GM12878 (cell line): ENCODE measurements at places on chromosomes 7 and 10. TPM values are rescaled to one million over a fixed set of nuclear protein-coding genes. Genes with fewer than 3 reads are reported as not detected.

The FBH1 gene
- polyA plus RNA-seq, result 67.4 and 70.2 TPM in 2 replicates

The CDC14C gene
- not detected in 2 replicates for polyA plus RNA-seq

The DOCK4 gene
- polyA plus RNA-seq, result 0.08 TPM in 1 of 2 replicates, not detected in the other

The TMEM140 gene
- 10.2 and 12.4 TPM in 2 replicates for polyA plus RNA-seq

The STEAP2 gene
- 0.81 and 1.5 TPM in 2 replicates for polyA plus RNA-seq

The SFTPD gene
- not detected in 2 replicates for polyA plus RNA-seq

The LRRC17 gene
- polyA plus RNA-seq, result not detected in 2 replicates

The TMEM270 gene
- polyA plus RNA-seq, result not detected in 2 replicates

The PGAM2 gene
- not detected in 2 replicates for polyA plus RNA-seq

The SMKR1 gene
- polyA plus RNA-seq, result 1.5 and 1.9 TPM in 2 replicates

The PALS2 gene
- 19.6 and 25.1 TPM in 2 replicates for polyA plus RNA-seq

The CTBP2 gene
- polyA plus RNA-seq, result 0.15 and 0.20 TPM in 2 replicates

The GRK5 gene
- 6.7 and 7.6 TPM in 2 replicates for polyA plus RNA-seq

The ZNF212 gene
- 9.2 and 9.6 TPM in 2 replicates for polyA plus RNA-seq

The RTKN2 gene
- polyA plus RNA-seq, result not detected in 2 replicates

The CCL24 gene
- polyA plus RNA-seq, result not detected in 2 replicates

The COL26A1 gene
- not detected in 2 replicates for polyA plus RNA-seq

The LOXL4 gene
- polyA plus RNA-seq, result 0.09 and 0.33 TPM in 2 replicates

The PAPSS2 gene
- 1.2 TPM in 2 replicates for polyA plus RNA-seq

The CTNNA3 gene
- polyA plus RNA-seq, result 0.15 TPM in 1 of 2 replicates, not detected in the other

The TMEM213 gene
- polyA plus RNA-seq, result not detected in 2 replicates

The TDRD1 gene
- polyA plus RNA-seq, result not detected in 2 replicates

The PIP gene
- polyA plus RNA-seq, result not detected in 2 replicates

The NEBL gene
- polyA plus RNA-seq, result 0.04 and 0.15 TPM in 2 replicates

The KCND2 gene
- polyA plus RNA-seq, result 5.7 and 5.8 TPM in 2 replicates

The MSMB gene
- polyA plus RNA-seq, result not detected in 2 replicates

The SLC39A12 gene
- 0.47 and 0.54 TPM in 2 replicates for polyA plus RNA-seq
